ENCODE measurements at places on chromosomes 2 and 18.

- no peak for DNase-seq
Observed at GRCh38 chr2:202037086-202037485, 3.4 kb downstream of the FZD7 start.

GRCh38 chr2:206477296-206477695, 34.0 kb downstream of the ADAM23 start:
- no peak for DNase-seq

DNA sequence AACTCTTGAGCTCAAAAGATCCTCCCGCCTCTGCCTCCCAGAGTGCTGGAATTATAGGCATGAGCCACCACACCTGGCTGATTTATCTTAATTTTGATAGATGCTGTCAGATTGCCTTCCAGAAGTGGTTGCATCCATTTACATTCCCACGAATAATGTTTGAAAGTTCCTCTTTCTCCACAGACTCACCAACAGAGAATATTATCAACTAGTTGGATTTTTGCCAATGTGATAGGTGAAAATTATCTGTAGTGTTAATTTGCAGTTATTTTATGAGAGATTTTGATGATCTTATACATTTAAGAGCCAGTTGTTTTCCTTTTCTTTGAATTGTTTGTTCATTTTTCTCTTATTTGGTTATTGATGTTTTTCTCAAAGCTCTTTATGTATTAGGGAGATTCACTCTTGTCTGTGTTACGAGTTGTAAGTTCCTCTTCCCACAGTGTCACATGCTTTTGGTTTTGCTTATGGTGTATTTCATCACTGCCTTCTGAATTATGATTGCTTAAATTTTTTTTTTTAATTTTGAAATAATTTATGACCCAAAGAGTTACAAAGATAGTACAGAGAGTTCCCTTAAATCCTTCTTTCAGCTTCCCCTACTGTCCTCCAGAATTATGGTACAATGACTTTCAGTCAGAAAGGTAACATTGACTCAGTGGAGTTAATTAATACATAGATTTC, 20.7 kb upstream of the NT5DC4 start:
- DNase-seq, result no peak

GRCh38 chr18:42087235-42087634, 132.2 kb downstream of the PIK3C3 start:
- DNase-seq, result no peak

DNA sequence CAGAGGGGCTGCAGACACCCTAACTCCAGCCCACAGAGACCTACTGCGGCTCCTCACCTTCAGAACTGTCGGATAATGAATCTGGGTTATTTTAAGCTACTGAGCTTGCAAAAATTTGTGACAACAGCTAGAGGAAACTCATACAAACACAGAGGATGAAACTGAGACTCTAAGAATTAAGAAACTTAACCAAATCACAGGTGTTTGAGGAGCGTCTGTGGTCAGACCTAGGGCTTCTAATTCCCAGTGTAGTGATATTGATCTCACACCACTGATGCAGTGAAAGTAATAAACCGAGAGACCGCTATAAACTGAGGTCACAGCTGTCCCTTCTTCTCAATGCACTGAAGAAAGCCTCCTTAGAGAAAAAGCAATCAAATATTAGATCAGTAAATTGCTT, 110.1 kb downstream of the RGPD3 start:
- DNase-seq, result no peak

GRCh38 chr2:151638191-151638933, 95.9 kb downstream of the NEB start:
- DNase-seq, result peak; percentile 15

DNA sequence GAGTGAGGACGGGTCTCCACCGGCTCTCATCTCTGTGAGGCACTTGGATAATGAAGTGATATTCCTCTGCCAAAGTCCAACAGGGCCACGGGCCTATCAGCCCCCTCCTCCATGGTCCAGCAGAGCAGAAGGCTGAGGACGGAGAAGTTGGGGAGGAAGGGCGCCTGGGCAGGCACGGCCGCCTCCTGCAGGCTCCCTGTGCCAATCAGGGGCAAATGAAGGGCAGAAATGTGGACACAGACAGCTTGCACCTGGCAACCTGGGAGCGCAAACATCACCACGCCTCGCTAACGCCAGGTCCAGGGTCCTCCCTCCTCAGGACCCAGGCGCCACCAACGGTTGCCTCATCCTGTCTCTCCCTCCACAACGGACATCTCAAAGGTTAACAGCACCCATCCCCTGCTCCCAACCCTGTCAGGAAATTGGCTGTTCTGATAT, 24.3 kb downstream of the SMAD7 start:
- DNase-seq, result peak; percentile 44

- DNase-seq, result no peak
Observed at GRCh38 chr18:64807560-64807959, 658.7 kb upstream of the LINC00305 start.

DNA sequence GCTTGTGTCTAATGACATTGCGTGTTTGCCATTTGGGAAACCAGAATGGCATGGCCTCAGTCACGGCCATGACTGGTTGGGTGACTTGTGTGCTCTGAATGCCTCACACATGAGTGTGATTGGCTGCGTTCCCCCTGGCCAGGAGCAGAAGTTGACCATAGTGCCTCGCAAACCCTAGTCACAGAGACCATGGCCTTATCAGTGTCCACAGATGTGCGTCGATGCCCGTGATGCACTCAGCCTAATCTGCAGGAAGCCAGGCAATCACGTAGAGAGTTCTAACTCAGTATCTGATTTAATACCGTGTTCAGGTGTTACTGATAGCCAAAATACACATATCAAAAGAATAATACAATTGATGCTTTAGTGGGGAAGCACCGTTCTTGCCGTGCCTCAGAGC, 64.0 kb downstream of the BOLA3 start:
- no peak for DNase-seq

DNA sequence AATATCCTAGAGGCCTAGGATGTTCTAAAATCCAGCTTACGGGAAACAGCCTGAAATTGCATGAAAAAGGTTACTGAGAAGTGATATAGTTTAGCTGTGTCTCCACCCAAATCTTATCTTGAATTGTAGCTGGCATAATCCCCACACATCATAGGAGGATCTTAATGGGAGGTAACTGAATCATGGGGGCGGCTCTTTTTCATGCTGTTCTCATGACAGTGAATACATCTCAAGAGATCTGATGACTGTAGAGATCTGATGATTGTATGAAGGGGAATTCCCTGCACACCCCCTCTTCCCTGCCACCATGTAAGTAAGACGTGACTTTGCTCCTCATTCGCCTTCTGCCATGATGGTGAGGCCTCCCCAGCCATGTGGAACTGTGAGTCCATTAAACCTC, 385.6 kb upstream of the ID2 start:
- DNase-seq, result no peak

DNA sequence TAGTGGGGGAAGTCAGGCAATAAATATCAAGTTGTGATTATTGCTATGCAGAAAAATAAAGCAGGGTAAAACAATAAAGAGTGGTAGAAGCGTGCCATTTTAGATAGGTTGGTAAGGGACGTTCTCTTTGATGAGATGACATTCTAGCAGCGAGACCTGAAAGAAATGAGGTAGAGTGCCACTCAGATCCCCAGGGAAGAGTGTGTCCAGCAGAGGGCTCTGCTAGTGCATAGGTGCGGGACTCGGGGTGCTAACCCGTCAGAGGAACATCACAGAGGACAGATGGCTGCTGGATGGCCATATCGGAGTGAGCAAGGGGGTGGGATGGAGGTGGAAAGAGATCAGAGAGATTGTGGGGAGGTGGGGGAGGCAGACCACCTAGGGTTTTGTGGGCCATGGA, 16.3 kb upstream of the GTF2A1L start:
- DNase-seq, result no peak

- no peak for DNase-seq
Observed at GRCh38 chr2:70893186-70893585, 42.5 kb upstream of the ATP6V1B1 start.

GRCh38 chr2:200041639-200042038, 86.3 kb downstream of the MAIP1 start:
- no peak for DNase-seq

- DNase-seq, result no peak
Observed at GRCh38 chr2:31415421-31415820, 879 bp upstream of the XDH start.

- no peak for DNase-seq
Observed at GRCh38 chr2:55165626-55166025, 66.5 kb downstream of the CLHC1 start.

- no peak for DNase-seq
Observed at GRCh38 chr18:40019797-40020392, 1935.1 kb upstream of the PIK3C3 start.

DNA sequence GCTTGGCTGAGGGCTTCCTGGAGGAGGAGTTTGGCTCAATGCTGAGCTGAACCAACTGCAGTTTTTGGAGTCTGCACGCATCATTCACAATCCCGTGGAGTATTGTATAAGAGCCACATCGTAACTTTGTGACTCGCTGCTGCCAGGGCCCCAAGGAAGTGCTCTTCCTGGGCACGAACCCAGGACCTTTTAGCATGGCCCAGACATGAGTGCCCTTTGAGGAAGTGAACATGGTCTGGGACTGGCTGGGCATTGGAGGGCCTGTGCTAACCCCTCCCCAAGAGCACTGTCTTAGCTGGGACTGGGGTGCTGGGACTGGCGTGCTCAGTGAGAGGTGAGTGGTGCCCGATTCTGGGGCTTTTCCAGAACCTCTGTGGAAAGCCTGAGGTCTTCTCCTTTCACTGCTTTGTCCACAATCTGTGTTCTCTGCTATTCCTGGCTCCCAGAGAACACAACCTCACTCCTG, 88.6 kb downstream of the LIPG start:
- no peak for DNase-seq

DNA sequence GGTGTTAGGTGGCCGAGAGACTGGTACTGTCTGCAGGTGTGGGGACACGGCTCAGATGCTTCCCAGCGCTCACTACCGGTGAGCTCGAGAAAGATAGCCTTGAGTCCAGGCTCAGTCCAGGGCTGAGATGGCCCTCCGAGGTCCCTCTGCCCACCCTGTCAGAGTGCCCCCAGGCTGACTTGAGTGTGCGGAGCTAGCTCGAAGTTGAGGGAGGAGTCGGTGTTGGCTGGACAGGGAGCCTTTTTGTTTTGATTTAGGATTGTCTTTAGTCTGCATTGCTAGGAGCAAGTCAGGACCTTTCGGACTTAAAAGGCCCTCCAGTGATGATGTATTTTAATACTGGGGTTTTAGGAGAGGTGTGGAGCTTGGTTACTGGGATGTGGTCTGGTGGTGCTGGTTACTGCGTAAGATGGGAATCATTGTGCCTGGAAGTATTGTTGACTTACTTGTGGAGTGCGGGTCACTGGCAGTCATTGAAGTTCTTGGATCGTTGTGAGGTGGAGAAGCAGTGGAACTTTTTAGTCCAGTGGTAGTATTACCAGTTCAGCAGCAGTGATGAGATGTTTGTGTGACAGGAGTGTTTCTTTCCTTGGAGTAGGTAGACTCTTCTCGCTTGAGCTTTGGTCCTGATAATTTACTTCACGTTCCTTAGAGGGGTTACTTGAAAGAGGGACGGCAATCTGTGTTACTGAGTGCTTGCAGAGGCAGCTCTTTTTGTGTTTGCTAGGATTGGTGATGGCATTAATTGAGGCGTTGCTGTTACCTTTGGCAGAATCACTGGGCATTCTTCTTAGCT, 633 bp downstream of the KIAA1328 start:
- no peak for DNase-seq

DNA sequence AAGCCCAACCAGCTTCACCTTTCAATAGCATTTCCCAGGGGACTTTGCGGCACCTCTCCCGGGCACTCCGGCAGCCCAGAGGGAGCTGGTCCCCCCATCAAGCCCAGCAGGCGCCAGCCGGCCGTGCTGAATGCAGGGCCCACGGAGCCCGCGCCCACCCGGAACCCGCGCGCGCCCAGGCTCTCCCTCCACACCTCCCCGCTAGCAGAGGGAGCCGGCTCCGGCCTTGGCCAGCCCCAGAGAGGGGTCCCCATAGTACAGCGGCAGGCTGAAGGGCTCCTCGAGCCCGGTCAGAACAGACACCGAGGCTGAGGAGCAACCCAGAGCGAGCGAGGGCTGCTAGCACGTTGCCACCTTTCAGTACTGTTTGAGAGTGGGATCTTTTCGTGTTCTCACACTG, 300.8 kb downstream of the DSEL start:
- DNase-seq, result no peak

- DNase-seq, result no peak
Observed at GRCh38 chr2:152657043-152657442, 60.2 kb downstream of the PRPF40A start.

DNA sequence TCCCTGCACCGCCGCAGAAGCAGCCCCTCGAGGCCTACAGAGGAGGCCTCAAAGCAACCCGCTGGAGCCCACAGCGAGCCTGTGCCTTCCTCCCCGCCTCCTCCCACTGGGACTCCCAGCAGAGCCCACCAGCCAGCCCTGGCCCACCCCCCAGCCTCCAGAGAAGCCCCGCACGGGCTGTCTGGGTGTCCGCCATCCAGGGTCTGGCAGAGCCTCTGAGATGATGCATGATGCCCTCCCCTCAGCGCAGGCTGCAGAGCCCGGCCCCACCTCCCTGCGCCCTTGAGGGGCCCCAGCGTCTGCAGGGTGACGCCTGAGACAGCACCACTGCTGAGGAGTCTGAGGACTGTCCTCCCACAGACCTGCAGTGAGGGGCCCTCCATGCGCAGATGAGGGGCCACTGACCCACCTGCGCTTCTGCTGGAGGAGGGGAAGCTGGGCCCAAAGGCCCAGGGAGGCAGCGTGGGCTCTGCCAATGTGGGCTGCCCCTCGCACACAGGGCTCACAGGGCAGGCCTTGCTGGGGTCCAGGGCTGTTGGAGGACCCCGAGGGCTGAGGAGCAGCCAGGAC, 31.2 kb downstream of the GPC1 start:
- no peak for DNase-seq

GRCh38 chr2:159614534-159615366, 1.6 kb downstream of the BAZ2B start:
- peak; percentile 41 for DNase-seq

GRCh38 chr2:37394263-37394662, 49.8 kb downstream of the QPCT start:
- no peak for DNase-seq

GRCh38 chr18:74140582-74140981, 7.1 kb downstream of the FBXO15 start:
- DNase-seq, result no peak

- DNase-seq, result no peak
Observed at GRCh38 chr2:86753606-86754005, 33.5 kb downstream of the RMND5A start.

GRCh38 chr2:230734247-230735175, 21.9 kb downstream of the CAB39 start:
- no peak for DNase-seq

- DNase-seq, result no peak
Observed at GRCh38 chr18:77486985-77487384, 237.3 kb downstream of the GALR1 start.

DNA sequence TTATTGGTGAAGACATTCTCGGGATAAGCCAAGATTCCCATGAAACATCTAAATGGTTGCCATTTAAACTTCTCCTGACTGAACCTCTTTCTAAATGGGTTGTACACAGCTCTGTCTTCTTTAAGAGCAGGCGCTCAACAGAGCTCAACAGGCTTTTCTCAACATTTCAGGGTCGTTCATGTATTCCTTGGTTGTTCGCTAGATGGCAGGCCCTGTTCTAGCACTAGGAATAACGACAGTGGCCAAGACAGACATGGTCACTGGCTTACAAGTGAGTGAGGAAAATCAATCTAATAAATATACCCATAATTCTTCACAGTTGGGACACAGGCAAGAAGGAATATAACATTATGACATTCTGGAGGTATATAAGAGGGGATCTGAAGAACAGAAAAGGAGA, 154.5 kb downstream of the SMAD2 start:
- no peak for DNase-seq

Data from NCI-H2029 (cell line).